ENCODE measurements at places on chromosomes 12 and 14.

DNA sequence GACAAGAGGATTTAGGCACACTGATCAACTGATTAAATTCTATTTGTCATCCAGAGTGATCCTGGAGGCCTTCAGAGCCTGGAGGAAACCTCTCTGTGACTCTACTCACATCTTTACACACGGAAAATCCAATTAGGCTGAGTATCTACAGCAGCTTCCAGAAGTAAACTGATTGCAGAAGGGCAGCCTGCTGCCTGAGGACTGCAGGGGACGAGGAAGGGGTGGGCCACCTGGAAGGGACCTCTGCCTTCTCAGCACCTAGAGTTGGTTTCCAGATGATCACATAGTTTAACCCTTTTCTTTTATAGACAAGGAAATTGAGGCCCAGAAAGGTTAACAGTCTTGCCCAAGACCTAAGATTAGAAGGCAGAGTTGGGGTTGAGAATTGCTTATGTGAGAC lies 206.1 kb downstream of the DAD1 start:
- no peak for DNase-seq

- DNase-seq, result peak; percentile 55
Measured at GRCh38 chr14:65335411-65335947, 77.1 kb upstream of the FUT8 start.

- no peak for DNase-seq
Measured at GRCh38 chr14:54606631-54607133, 39.8 kb downstream of the SAMD4A start.

DNA sequence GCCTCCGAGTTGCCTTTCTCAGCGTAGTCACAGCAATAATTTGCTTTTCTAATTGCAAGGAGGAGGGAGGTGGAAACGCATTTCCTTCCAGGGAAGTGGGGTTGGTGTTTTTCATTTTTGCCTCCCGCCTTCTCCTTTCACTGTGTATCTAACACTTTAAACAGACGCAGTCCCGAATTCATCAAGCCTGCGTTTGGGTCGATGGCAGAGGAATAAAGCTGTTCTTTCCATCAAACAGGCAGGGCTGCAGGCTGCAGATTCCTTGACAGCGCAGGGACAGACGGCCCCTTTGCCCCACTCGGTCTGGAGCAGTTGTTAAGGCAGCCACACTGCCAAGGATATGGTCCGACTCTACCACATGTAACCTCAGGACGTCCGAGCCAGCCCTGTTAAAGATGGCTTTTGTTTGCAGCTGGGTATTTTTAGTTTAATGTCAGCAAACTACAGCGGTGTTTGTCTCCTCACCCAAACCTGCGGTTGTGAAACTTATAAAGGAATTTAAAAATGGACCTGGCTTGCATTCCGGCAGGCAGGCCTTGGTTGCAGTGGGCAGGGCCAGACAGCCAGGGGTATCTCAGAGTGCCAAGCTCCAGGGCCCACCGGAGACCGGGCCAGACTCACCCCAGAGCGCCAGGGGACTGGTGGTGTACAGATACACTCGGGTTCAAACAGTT lies 2.1 kb downstream of the CHST11 start:
- no peak for DNase-seq

GRCh38 chr12:88539893-88540292 lies 40.4 kb downstream of the KITLG start:
- DNase-seq, result no peak

GRCh38 chr12:88571543-88571942 lies 8.7 kb downstream of the KITLG start:
- no peak for DNase-seq

DNA sequence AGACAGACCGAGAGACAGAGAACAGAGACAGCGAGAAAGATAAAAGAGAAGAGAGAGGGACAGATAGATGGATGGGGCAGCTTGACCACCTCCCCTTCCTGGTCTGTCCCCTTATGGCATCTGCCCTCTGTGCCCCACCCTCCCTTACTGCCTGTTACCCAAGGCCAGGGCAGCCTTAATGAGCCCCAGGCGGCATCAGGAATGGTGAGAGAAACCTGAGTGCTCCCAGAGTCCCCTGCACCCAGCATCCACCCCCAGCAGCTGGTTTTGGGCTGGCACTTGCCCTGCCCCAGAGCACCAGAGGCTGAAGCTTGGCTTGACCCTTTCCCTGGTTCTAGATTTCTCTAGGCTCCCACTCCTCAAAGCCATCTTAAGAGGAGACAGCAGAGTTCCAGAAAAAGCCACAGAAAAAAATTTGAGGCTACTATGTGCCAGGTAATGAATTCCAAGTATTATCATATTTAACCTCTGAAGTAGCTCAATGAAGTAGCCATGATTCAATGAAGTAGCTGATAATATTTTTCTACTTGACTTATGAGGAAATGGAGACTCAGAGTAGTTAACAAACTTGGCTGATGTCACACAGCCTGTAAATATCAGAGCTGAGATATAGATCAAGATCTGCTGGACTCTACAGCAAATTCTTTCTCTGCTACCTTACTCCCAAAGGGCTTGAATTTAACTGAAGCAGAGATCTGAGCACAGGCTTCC lies 2.0 kb upstream of the ZNF385A start:
- no peak for DNase-seq

- no peak for DNase-seq
Measured at GRCh38 chr12:123529686-123530085, 3.8 kb downstream of the RILPL1 start.
